ENCODE measurements at places on chromosomes 3 and 15. TPM values are rescaled to one million over a fixed set of nuclear protein-coding genes. Genes with fewer than 3 reads are reported as not detected.

HRH1 gene
- 9.3 TPM for total RNA-seq

SENP2 gene
- total RNA-seq = 13.8 TPM

B2M gene
- total RNA-seq = 2,630 TPM

DOCK3 gene
- 0.98 TPM for total RNA-seq

TRPM1 gene
- not detected for total RNA-seq

NEK10 gene
- not detected for total RNA-seq

SCG3 gene
- total RNA-seq = 1.5 TPM

UACA gene
- total RNA-seq = 40.3 TPM

CELSR3 gene
- 2.2 TPM for total RNA-seq

APOD gene
- total RNA-seq = 549 TPM

KLHL40 gene
- total RNA-seq = not detected

LYZL4 gene
- total RNA-seq = not detected

GP9 gene
- total RNA-seq = not detected

GRK7 gene
- 0.98 TPM for total RNA-seq

STRA6 gene
- total RNA-seq = 0.98 TPM

NR1I2 gene
- total RNA-seq = not detected
